ENCODE measurements at places on chromosomes 1 and 21.
A peak's percentile ranks its signal among the peaks of the same experiment; 100 is the strongest.

- no peak for DNase-seq
These were observed 177.0 kb downstream of the SIPA1L2 start for GRCh38 chr1:232452736-232453440.

GRCh38 chr1:61322769-61323168 is 240.4 kb downstream of the NFIA start:
- DNase-seq: no peak

GRCh38 chr1:204445860-204446412 is 34.3 kb upstream of the PPP1R15B start:
- peak; percentile 8 for DNase-seq

- no peak for DNase-seq
These were observed 11.4 kb downstream of the ARMH1 start for GRCh38 chr1:44685881-44686280.

DNA sequence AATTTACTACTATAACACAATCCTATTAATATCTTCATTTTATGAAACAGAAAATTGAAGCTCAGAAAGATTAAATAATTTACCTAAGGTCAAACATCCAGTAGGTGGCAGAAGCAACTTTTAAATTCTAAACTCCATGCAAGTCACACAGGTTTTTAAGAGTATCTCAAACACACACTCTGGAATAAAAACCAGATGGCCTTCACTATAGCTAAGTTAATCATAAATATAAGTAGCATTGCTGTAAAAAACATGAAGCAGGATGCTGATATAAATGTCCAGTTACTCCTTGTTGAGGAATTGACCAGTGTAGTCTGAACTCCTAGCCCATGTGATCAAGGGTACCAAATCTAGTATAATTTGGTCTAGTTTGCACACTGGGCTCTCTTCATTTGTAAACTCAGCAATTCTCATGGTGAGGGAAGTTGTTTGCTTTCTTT is 9.4 kb upstream of the FMO3 start:
- peak; percentile 55 for DNase-seq

GRCh38 chr1:107782217-107782845 is 182.6 kb downstream of the VAV3 start:
- peak; percentile 52 for DNase-seq

- DNase-seq: no peak
These were observed 13.6 kb downstream of the WDR4 start for GRCh38 chr21:42865776-42866160.

- DNase-seq: peak; percentile 18
These were observed 234.9 kb downstream of the TNR start for GRCh38 chr1:175508320-175509110.

DNA sequence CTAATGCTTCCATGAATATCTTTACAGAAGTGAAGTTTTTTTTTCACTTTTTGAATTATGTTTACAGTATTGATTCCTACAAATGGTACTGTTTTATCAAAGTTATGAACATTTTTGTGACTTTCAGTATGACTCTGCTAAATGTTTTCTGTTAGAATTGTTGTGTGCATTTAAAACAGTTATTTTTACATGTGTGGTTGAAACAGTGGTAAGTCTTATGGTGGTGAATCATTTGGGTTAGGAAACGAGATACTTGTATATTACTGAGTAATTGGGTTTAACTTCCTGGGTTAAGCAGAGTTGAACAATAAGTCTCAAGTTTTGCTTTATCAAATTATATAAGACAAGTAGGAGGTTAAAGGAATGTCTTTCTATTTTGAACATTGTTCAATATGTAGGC is 66.8 kb downstream of the VPS13D start:
- DNase-seq: peak; percentile 54

GRCh38 chr1:167252986-167253385 is 32.3 kb downstream of the POU2F1 start:
- no peak for DNase-seq

- peak; percentile 11 for DNase-seq
These were observed 729 bp upstream of the CDCA8 start for GRCh38 chr1:37691497-37692077.

DNA sequence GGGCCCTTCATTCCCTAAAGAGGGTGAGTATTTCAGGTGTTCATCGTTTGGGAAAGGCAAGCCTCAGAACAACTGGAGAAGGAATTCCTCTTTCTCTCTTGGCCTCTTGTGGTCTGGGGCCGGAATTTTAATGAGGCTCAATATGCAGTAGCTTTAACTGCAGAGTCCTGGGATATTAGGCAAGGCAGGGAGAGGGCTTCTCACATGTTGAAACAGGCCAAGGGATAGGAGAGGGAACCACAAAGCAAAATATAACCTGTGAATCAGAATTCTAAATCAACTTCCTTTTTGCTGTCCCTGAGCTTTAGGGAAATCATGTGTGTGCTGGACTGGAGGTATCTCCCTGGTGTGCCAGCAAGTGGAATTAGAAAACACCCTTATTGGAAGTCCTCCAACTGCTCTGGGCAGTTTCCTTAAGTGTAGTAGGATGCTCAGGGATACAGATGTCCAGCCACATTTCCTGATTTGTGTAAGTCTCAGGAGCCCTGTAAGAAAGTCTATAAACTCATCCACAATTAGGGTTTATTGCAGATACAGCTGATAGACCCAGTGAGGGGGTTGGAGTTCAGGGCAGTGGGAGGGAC is 215.8 kb upstream of the ZRANB2 start:
- DNase-seq: peak; percentile 63

- DNase-seq: no peak
These were observed 48.0 kb upstream of the WDR26 start for GRCh38 chr1:224482619-224483018.
